ENCODE measurements at places on chromosomes 13 and 19. TPM values are rescaled to one million over a fixed set of nuclear protein-coding genes. Genes with fewer than 3 reads are reported as not detected.
A peak's percentile ranks its signal among the peaks of the same experiment; 100 is the strongest.

GRCh38 chr19:29012457-29012856 lies 200.5 kb downstream of the UQCRFS1 start:
- no peak for ATAC-seq

DNA sequence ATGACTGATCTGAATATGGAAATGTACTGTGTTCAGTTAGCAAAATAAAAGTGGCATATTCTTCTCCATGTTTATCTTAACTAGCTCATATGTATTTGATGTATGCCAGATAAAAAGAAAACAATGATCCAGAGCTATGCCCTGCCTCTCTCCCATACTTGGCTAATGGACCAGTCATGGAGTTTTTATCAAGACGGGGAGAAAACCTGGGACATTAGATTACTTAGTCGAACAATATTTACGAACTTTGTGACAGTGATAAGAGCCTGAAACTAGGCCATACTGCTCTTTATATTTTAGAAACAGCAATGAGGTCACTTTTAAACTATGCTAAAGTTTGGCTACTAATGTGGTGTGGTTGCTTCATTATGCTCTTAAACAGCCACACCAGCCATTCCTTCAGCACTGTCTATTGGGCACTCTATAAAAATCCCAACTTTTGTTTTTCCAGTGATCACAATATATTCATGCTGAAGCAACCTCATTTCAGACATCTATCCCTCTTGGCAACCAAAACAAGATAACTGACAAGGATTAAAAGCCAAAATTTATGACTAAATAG lies 265.0 kb downstream of the FGF14 start:
- ATAC-seq, result no peak

NLRP5 gene
- total RNA-seq, result not detected

DNA sequence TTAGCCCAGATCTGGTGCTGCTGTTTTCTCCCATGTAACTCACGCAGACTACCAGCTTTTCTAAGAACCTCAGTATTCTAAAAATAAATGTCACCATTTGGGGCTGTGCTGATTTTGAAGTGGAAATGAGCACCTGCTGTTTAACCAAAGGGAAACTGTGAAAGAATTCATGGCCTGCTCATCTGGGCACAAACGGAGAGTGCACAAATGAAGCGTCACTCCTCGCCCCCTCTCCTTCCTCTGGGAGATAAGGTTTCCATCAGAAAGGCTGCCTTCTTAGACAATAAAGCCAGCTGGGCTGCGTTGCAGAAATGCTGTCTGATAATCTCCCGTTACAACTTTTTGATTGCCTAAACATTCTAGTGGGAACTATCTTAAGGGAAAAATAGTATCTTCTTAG lies 73.7 kb upstream of the SLC15A1 start:
- no peak for ATAC-seq

DNA sequence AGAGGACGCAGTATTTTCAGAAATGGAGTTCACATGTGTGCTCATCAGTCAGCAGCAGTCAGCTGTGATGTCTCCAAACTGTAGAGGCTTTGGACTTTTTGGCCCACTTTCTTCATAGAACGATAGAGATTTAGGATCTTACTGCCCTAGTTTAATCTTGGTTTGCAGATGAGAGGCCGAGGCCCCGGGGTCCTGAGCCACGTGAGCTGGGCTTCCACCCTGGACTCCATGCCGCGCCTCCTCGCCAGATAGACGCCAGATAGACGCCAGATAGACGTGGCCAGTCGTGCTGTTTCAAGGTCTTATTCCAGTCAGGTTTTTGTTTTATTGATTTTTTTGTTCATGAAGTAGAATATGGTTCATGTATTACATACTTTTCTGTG lies 11.7 kb upstream of the MCF2L start:
- ATAC-seq, result no peak

SERPINE3 gene
- total RNA-seq, result not detected

GRCh38 chr13:50077431-50077830 lies 62.2 kb downstream of the KCNRG start:
- no peak for ATAC-seq

GRCh38 chr13:45859705-45860104 lies 8.2 kb upstream of the SIAH3 start:
- no peak for ATAC-seq

GRCh38 chr13:78024996-78025395 lies 106.4 kb upstream of the EDNRB start:
- no peak for ATAC-seq

DNA sequence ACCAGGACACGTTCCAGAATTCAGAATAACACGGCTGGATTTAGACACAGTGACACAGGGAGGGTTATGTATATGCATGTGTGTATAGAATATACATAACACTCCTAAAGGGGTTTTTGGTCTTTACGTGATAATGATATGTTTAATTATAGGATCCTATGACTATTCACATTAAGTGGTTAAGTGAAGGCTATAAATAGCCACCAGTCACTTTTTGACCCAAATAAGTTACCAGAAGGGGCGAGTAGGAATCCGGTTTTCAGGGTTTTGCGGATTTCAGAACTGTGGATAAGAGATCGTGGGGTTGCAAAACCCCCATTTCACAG lies 6.9 kb downstream of the ANGPTL6 start:
- ATAC-seq, result no peak

GRCh38 chr19:47381121-47381520 lies 32.0 kb downstream of the DHX34 start:
- ATAC-seq, result no peak

- no peak for ATAC-seq
Observed at GRCh38 chr19:49844138-49845095, 6.5 kb upstream of the PTOV1 start.

GRCh38 chr13:50735071-50735470 lies 108.4 kb downstream of the DLEU7 start:
- no peak for ATAC-seq

DNA sequence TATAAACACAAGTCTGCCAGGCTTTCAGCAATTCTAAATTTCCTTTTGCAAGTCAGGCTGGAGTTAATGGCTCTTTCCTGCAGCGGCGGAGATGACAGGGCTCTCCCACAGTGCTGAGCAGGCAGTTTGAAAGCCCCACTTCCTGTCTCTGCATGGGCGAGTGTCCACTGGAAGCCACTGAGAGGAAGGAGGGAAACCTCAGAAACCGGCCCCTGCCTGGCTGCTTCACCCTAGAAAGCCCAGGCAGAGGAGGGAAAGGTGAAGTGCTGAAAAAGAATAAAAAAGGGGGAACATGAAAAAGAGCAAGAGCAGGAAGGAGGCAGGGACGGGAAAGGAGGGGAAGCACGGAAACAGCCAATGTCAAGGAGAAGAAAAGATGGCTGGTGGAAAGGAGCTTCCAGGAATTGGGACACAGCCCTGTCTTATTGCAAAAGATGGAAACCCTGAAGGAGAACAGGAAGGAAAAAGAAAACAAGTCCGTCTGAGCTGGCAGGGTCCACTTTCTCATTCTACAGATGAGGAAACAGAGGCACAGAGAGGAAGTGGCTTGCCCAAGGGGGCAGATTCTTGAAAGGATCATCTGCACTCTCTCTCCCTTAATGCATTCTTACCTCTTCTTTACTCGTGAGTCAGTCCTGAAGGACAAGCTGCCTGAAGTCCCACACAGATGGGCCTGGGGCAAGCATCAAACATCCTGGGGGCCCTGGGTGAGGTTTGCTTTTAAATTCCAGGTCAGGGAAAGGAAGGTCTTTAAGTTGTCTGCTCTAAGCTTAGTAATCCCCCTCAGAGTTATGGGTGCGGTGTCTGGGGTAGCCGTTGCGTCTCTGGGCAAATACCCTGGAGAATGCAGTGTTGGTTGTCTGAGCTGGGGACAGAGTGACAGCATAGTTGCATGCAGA lies 38.8 kb upstream of the ALOX5AP start:
- ATAC-seq, result peak; percentile 73

- no peak for ATAC-seq
Observed at GRCh38 chr13:97430296-97430695, 3.7 kb upstream of the RAP2A start.

NBEA gene
- 31.4 TPM for total RNA-seq
